ENCODE measurements at places on chromosomes 16 and 17.

GRCh38 chr17:48388955-48389743 is 40.9 kb downstream of the SKAP1 start:
- DNase-seq, result no peak

- peak; percentile 98 for DNase-seq
Observed at GRCh38 chr16:24986512-24987303, 28.5 kb downstream of the ARHGAP17 start.

GRCh38 chr16:4765511-4766474 is 1.2 kb downstream of the ZNF500 start:
- no peak for DNase-seq

- DNase-seq, result no peak
Observed at GRCh38 chr17:70104791-70105523, 29.9 kb downstream of the KCNJ16 start.

DNA sequence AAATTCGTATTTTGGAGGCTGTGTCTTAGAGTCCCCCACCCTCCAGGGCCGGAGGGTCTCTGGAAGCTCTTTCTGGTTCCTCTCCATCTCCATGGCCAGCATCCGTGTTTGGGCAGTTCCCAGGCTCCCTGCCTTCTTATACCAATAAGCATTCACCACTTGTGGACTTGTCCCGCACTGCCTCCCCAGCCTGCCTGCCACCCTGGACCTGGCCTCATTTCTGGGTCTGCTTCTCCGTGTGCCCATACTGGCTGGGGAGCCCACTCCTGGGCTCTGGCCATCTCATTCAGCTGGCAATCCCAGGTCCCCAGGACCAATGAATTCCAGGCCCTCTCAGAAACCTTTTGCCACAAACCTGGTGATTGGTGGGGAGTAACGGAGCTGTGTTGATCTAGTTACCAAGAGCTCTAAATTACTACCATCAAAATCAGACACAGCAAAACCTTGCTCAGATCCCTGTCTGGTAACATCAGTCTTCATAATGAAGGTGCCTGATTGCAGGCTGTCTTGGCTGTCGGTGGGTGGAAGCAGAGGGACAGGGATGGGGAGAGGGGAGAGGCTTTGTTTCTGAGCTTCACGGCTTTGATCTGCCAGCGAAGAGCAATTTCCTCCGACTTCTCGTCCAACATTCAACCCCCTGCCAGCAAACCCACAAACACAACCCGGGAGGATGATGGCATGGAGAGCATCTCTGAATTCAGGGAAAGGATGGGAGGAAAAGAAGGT is 27.7 kb upstream of the CRHR1 start:
- DNase-seq, result no peak

GRCh38 chr17:20968913-20969616 is 73.7 kb downstream of the USP22 start:
- no peak for DNase-seq

DNA sequence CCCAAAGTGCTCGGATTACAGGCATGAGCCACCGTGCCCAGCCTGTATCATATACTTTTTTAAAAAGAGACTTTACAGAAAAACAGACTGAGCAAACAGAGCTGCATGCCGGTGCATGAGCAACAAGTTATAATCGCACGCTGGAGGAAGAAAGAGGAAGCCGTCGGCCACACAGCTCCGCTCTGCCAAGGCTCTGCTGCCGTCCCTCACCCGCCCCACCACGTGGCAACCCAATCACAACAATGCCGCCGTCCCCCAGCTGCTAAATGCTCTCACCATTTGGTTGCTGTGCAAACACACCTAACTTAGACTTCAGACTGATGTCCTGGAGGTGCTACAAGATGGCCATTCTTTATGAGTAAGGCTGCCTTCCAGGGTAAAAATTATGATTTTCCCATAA is 83.5 kb downstream of the ADCY9 start:
- DNase-seq, result no peak

Measured in choroid plexus epithelial cell (primary cell).